Anterior cingulate cortex (tissue), 58 donors: ENCODE measurements at places on chromosomes 12 and 14.

- DNase-seq, result no peak
Observed at GRCh38 chr12:70617450-70617849, 19.8 kb downstream of the PTPRB start.

DNA sequence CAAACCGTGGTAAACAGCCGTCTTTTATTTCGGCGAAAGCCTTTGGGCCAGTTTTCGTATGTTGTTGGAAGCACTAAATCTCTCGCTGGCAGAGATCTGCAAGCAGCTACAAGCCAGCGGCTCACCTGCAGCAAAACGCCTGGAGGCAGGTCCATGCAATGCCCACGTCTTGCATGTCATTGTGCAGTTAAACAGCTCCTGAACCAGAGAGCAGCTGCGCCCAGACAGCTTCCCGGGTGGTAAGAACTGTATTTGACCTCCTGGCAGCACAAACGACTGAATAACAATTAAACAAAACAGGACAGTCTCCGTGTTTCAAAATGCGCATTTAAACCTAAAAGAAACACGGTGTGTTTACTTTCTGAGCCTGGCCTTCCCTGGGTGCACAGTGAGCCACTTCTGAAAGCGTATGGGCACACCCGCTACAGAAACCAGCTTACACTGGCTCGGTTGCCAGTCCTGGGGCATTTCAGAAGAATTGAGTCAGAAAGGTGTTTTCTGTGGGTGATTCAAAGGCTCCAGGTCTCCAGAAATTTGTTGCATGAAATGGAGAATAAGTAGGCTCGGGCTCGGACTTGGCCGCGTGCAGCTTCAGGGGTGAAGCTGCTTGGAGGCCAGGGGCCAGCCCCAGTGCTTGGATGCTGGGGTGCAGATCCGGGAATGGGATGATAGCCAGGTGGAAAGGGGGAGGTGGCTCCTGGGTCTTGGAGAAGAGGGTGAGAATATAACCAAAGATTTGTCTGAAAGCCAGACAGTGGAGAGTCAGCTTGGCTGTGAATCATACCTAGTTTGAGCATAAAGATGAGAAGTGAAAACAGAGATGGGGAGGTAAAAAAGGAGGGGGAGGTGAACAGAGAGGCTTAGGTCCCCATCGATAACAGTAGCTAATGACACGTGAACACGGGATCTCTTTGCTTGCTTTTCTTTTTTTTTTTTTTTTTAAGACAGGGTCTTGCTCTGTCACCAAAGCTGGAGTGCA lies 24.9 kb upstream of the FZD10 start:
- no peak for DNase-seq

DNA sequence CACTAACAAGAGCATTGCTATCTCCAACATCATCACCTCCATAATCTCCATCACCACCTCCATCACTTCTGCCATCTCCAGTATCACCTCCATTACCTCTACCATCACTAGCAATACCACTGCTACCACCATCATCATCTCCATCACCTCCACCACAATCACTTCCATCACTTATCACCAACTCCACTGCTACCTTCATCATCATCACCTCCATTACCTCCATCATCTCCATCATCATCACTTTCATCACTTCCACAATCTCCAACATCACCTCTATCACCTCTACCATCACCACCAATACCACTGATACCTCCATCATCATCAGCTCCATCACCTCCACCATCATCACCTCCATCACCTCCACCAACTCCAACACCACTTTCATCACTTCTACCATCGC lies 102.4 kb upstream of the TMEM132C start:
- DNase-seq, result no peak

DNA sequence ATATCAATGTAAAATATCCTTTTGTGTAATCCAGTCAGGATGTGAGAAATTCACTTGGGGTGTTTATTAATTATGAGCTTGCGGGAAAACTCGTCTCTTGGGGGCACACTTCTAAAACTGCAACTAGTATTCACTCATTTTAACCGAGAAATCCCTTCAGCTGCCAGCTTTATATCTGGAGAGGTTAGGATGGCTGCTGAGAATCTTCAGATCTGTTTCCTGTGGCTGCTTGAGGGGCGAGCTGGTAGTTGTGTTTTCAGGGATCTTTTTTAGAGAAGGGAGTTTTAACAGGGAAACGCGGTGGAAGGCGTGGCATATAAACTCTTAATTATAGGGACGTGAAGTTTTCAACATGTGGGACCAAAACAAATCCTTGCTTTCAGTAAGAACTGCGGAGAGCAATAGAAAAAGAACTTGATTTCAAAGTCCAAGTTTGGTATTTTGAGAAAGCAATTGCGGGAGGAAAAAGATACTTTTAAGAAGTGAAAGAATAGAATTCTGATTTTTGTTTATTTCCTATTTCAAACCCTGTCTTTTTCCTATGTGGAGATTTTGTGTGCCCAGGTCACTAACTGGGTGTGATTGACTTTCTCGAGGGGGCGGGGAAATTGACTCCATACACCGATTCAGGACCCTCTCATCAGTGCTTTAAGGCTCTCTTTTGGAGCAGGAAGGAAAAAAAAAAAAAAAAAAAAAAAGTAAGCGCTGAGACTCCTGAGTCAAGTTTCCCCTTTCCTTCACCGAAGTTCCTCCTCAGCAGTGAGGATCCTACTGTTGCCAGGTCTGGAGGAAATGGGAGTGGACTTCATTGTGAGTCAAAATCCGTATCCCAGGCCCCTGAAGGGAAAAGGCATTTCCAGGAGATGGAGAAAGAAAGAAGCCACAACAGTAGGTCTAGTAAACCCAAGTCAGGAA lies 1.1 kb downstream of the PPFIBP1 start:
- DNase-seq, result no peak

DNA sequence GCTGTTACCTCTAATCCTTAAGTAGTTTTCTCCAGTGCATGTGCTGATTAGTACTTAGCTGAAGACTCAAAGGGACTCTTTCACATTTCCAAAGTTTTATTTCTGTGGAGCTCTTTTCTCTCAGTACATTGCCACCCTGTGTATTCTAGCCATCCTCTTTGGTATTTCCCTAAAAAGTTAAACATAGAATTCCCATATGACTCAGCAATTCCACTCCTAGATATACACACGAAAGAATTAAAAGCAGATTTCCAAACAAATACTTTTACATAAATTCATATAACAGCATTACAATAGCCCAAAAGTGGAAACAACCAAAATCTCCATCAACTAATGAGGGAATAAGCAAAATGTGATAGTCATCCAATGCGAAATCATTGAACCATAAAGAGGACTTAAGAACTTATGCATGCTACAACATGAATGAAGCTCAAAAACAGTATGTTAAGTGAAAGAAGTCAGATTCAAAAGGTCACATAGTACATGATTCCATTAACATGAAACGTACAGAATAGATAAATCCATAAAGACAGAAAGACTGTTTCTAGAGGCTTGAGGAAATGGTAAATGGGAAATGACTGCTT lies 9.0 kb upstream of the NOVA1 start:
- no peak for DNase-seq

- DNase-seq, result no peak
Observed at GRCh38 chr14:65465584-65465983, 53.1 kb downstream of the FUT8 start.

- DNase-seq, result no peak
Observed at GRCh38 chr12:131407221-131408035, 303.5 kb upstream of the SFSWAP start.

- DNase-seq, result no peak
Observed at GRCh38 chr12:93078059-93078458, 149.0 kb upstream of the EEA1 start.

DNA sequence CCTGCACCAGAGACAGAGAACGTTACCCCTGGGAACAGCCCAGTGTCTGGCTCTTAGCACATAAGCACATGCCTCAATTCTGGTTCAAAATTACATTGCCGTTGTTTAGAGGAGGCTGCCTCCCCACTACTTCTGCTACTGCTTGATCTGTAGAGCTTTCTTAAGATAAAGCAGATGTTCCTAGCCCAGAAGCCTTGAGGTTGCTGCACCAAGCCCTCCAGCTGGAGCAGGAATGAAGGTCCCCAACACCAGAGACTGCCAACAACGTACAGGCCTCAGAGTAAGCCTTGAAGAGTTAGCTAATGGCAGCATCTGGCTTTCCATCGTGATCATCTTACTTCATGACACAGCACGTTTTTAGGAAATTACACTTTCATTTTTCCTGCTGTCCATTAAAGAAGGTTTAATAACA lies 34.7 kb upstream of the AMIGO2 start:
- DNase-seq, result no peak

DNA sequence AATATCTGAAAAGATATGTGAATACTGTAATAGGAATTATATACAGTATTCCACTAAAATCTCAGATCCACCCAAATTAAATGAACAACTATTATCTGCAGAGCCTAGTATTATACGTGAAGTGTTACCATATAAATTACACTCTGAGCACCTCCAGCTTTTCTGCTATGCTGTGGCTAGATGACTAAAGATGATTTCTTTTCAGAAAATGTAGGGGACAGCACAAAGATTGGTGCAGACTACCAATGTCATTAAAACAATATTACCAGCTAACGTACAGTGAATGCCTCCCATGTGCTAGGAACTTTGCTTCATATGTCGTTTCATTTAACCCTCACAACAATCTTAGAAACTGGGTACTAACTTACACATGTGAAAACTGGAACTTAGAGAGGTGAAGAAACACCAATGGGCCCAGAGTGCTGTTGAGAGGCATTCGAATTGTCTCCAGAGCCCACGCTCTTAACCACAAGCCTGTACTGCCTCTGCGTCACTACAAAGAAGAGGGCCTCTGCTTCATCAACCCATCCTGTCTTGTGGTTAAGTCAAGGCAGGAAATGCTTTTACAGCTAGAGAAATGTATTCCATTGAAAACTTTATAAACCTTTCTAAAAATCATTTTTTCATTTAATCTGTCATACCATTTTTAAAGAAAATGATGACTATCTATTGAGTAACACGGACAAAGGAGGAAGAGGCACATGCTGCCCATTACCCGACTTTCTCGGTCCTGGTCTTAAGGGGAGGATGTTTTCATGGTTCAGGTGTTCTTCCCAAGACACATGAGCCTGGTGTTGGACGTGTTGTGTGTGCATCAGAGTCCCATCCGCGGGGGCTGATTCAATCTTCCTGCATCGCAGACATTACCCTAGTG lies 1.3 kb downstream of the GPR65 start:
- no peak for DNase-seq

- DNase-seq, result no peak
Observed at GRCh38 chr14:22533739-22534359, 55.2 kb downstream of the DAD1 start.

GRCh38 chr14:87567618-87568295 lies 425.2 kb downstream of the GALC start:
- DNase-seq, result no peak

DNA sequence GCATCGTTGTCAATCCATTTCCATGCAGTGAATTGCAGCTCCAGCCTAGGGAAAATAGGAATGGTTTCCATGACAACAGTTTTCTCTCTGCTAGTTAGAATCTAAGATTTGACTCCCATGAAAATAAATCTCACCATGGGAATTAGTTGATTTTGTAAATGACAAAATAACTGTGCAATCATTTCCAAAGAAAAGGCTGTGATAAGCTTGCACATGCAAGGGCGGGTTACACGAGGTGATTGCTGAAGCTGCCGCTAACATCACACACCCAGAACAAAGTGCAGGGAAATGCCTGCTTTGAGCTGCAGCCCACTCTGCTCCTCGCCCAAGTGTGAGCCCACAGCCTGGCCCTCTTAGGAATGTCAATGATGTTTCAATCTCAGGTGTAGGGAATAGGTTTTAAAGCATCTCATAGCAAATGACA lies 53.8 kb downstream of the TRIM9 start:
- no peak for DNase-seq

DNA sequence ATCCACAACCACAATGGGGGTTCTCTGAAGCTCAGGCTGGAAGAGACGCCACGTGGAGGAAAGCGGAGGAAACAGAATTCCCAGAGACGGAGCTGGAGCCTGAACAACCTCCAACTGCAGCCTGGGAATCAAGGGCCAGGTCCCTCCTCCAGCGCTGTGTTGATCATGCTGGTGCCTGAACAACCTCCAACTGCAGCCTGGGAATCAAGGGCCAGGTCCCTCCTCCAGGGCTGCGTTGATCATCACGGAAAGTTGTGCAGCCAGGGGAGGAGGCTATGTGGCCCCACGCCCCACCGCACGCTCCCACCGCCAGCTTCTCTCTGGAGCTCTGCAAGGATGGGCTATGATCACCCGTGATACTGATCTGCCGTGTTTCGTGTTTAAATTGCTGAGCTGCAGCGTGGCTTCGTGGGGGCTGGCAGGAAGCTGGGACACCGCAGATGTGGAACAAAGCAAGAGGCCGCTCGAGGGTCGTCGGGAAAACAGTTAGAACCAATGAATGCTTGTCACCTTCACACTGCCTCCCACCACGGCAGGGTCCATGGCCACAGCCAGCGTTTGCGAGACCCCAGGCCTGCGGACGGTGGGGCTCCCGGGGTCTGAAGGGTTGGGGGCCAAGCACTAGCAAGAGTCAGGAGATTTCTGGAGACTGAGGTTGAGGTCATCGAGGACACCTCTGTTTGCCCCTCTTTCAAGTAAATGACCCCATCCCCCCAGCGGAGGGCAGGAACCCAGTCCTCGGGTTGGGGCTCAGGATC lies 51.8 kb upstream of the FBRSL1 start:
- DNase-seq, result no peak

GRCh38 chr12:105698075-105698474 lies 367.6 kb downstream of the C12orf75 start:
- DNase-seq, result no peak
